HEK293T (cell line): ENCODE measurements at places on chromosomes 1 and 21.

DNA sequence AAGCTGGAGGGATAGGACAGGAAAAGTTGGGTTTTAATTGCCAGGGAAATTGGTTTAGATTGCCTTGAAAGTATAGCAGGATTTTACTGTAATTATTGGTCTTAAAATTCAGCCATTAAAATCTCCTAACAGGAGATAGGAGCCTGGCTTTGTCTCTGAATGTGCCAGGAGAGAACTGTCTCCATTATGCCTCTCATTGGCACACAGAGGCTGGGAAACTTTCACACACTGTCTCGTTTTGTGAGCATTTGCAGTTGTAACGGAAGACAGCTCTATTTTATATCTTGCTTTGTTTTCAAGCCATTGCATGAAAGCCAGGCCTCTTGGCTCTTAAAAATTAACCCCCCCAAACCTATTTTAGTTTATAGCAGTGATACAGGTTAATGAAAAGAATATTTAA is 12.5 kb downstream of the DNAJC6 start:
- DNase-seq: no peak

DNA sequence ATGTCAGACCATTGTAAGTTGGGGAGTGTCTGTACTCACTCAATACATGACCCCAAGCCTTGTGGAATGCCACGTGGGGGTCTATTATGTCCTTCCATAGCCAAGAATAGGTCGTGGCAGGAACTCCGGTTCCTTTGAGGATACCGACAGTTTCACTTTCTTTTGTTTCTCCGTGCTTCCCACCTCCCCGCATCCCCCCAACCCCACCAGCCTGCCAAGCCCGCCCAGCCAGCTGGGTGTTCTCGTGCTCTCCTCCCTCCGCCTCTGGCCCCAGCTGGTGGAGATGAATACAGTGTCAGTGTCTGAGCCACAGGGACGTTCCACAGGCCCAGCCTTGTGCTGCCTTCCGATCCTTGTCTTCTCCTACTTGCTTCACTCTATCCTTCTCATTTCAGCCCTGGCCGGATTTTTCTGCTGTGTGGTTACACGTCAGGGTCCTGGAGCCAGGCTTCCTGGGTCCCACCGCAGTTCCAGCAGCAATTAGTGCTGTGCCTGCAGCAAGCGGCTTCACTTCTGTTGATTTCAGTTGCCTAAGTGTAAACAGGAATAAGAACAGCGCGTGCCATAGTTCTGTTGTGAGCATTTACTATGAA is 4.1 kb upstream of the AGTRAP start:
- no peak for DNase-seq

DNA sequence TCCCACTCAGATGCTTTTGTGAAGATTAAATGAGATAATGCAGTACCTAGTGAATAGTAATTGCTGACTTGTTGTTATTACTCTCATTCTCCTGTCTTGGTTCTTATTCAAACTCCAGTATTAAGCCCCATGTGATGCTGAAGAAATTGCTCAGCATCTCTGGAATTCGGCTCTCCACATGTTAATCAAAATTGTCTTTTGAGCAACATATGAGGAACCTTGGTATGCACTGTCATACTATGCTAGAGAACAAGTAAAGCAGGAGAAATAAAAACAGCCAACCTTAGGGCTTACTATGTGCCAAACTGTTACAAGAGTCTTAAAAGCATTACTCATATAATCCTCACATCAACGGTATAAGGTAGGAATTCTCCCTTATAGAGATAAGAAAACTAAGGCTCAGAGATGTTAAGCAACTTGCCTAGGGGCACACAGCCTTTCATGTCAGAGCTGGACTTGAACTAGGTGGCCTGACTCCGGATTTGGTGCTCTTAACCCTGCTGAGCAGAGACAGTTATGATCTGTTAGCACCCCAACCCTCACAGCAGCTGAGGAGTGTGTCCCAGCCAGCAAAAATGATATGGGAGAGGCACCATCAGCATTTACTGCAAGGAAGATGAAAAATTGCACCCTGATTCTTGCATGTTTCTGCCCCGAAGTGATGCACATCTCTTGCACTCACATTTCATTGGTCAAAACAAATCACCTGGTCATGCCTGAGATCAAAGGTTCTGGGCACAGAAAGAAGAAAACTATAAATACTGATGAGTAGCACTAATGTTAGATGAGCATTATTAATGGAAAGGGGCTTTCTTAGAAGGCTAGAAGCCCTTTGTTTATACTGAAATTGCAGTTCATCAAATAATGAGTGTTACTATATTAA is 102.3 kb downstream of the OMA1 start:
- DNase-seq: no peak

GRCh38 chr1:21585037-21585436 is 75.8 kb downstream of the ALPL start:
- DNase-seq: no peak

GRCh38 chr1:19661721-19662228 is 2.9 kb upstream of the HTR6 start:
- DNase-seq: no peak

GRCh38 chr1:150385537-150386445 is 21.8 kb downstream of the RPRD2 start:
- DNase-seq: no peak

GRCh38 chr1:47532921-47533792 is 95.3 kb downstream of the FOXD2 start:
- DNase-seq: peak; percentile 42

DNA sequence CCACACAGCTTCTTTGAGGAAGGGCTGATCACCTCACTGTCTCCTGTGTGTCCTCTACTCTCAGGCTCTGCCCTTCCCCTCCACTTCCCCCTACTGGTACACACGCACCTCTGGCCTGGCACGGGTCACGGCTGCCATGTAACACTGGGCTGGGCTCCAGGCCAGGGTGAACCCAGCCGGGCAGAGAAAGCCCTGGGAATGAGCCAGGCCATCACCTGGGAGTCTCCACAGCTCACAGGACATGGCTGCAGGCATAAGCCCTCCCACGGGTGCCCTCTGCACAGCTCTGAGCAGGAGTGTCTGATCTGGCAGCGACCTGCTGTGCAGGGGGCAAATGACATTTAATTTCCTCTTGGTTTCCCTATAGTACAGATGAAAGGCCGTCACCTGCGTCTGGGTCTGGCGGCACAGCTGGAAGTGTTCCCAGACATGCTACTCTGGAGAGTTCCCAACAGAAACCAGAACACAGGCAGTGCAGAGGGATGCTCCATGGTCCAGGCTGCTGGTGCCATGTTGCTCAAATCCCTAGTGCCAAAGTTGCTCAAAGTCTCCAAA is 61.2 kb downstream of the ERI3 start:
- DNase-seq: no peak

DNA sequence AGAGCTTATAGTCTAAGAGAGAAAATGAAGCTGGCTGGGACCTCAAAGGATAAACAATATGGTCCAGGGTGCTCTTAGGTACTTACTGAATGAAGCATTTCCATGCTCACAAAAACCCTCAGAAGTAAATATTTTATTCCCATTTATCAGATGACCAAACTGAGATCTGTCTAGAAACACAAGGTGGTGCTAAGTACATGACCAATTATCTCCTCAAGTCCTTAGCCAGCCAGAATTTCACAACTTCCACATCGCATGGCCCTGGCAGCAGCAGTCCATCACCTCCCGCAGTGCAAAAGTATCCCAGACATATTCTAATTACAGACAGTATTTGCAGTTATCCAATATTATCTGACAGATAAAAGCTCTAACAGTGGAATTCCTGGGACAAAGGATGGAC is 321.7 kb upstream of the PROX1 start:
- DNase-seq: no peak

DNA sequence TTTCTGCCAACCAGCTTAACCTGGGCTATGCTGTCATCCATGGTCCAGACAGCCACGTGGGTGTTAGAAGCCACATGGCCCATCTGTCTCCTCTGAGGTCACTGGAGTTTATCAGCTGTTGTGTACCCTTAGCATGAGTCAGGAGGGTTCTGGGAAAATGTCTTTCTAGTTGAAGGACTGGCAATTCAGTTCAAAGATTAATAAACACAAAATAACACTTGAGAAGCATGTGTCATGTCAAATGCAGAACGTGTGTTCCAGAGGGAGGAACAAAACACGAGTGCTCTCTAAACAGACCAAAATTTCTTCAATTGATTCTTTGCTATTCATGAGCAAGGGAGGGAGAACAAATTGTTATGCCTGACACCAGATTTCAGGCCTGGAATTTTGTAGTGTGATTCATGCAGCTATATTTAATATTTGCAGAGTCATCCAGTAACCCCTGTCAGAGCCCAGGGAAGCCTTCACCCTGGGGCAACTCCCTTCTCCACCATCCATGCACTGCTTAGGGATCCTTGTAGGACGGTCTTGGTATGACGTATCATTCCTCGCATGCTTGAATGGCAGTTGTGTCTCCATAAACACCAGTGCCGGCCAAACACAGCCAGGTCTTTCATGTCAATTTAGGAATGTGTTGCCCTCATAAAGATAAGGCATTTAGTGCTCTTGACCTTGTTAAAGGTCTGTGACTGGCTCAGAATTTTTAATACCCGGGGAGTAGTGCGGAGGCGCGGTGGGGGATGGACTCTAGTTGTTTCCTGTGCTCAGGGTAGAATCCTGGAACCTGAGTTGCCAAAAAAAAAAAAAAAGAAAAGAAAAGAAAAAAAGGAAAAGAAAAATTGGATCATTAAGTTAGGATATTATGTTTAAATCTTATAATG is 27.7 kb upstream of the DYRK1A start:
- peak; percentile 66 for DNase-seq

DNA sequence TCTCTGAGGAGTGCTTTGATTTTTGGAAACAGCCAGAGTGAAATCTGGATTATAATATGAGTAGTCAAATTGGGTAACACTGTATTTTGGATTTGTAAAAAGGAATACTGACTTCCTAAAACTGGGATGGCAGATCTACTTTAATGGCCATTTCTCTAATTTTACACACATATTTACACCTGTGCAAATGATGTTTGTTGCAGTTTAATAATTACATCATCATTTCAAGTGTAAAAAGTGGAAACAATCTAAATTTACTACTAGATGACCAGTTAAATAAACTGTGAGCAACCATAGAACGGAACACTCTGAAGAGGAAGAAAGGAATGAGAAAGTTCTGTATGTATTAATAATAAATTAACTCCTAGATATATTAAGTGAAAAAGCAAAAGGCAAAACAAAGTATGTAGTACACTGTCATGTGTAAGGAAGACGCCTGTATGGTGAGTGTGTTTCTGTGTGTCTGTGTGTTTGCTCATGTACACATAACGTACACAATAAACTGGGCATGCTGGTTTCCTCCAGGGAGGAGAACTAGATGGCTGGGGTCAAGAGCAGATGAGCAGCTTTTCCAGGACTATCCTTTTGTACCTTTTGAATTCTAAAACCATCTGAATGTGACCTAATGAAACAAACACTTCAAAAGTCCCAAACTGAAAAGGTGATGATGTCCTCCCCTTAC is 2.9 kb upstream of the RHEX start:
- DNase-seq: no peak

GRCh38 chr1:96979304-96980268 is 258.0 kb downstream of the PTBP2 start:
- no peak for DNase-seq

DNA sequence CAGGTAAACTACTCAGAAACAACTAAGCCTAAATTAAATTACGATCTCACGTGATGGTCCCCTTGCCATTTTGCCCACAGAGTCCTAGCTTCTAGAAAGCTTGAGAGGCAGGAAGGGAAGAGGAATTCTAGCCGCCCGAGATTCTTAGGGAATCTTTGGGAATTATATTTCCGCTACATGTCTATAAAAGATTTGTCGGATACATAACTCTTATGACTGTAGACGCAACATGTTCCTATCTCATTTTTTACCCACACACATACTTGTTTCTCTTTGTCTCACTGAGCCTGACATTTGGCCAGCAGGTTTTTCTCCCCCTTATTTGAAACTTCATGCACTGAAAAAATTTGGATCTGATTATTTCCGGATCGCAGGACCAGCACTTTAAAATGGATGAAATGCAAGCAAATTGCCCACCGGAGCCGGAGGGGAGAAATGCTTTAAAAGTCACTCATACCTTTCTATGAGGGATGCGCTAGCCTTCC is 5.5 kb downstream of the GLIS1 start:
- no peak for DNase-seq

- DNase-seq: no peak
Measured at GRCh38 chr1:113185463-113186104, 112.6 kb downstream of the LRIG2 start.

DNA sequence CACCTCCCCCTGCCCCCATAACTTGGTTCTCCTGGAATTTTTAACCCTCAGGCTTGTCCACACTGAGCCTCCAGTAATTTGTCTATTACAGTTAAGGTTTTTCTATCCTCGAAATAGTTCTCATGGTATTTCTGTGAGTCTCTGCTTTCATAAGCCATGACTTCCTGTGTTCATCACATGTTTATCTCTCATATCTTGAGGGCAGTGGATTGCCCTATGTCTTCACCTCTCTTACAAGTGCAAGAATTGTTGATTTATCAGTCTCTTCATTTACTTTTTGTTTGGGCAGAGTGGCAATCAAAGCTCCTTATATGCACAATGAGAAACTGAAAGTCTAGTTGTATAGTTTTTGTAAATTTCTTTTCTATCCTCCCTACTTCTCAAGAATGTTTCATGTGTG is 328.4 kb downstream of the PLA2G4A start:
- DNase-seq: no peak

- DNase-seq: no peak
Measured at GRCh38 chr1:36787312-36787913, 246.9 kb downstream of the GRIK3 start.

DNA sequence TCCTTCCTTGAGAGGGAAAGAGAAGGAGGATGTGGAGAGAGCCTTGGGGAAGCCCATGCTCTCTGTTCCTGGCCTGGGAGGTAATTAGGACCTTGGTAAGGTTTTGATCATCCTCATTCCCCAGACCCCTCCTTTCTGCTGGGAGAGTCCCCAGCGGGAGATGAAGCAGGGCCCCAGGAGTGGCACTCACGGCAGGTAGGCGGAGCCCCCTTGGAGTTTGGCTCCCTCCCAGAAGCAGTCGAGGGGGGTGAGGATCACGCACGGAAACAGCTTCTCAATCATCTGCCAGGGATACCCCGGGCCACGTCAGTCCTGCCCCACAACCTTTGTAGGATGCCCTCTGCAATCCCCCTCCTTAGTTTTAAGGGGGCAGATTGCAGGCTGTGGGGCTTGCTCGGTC is 11.5 kb downstream of the PTCH2 start:
- DNase-seq: no peak

DNA sequence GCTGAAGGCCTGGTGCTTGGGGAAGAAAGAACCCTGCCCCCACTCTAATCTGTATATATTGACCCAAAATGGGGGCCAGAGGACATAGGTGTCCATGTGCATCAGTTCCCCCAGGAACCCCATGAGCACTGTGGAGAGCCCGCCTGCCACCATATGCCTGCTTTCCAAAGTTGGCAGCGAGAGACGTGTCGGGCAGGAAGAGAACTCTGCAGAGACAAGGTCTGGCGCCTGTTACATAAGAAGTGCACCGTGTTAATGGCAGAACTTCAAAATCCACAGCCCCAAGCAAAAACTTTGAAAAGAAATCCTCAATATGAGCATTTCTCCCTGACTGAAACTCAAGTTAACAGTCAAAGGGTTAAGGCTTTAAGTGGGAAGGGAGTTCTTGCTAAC is 8.0 kb downstream of the CTNNBIP1 start:
- DNase-seq: no peak
